Osteoblast (primary cell): ENCODE measurements at places on chromosomes 5 and 9. TPM values are rescaled to one million over a fixed set of nuclear protein-coding genes. Genes with fewer than 3 reads are reported as not detected.

IRX1 gene
- 1.4 and 3.2 TPM in 2 replicates for total RNA-seq

SLC34A1 gene
- not detected in 2 replicates for total RNA-seq

LIFR gene
- total RNA-seq, result 33.6 and 39.8 TPM in 2 replicates

RANBP17 gene
- 4.0 and 5.0 TPM in 2 replicates for total RNA-seq

PCDHGC4 gene
- 2.9 and 3.8 TPM in 2 replicates for total RNA-seq

FOCAD gene
- total RNA-seq, result 45.6 and 53.0 TPM in 2 replicates

IFNA2 gene
- total RNA-seq, result not detected in 2 replicates

NPR2 gene
- total RNA-seq, result 16.6 and 20.3 TPM in 2 replicates

ZBTB5 gene
- 10.9 and 11.6 TPM in 2 replicates for total RNA-seq

ATG12 gene
- total RNA-seq, result 80.0 and 93.4 TPM in 2 replicates

GPR150 gene
- total RNA-seq, result 0.29 and 0.36 TPM in 2 replicates

RORB gene
- 0.36 and 1.5 TPM in 2 replicates for total RNA-seq

FYB1 gene
- under 0.01 TPM in 1 of 2 replicates, not detected in the other for total RNA-seq

MLANA gene
- total RNA-seq, result under 0.01 TPM in 1 of 2 replicates, not detected in the other

OMD gene
- 0.36 and 1.5 TPM in 2 replicates for total RNA-seq

IFNA10 gene
- total RNA-seq, result not detected in 2 replicates

MAT2B gene
- 46.7 and 52.2 TPM in 2 replicates for total RNA-seq

PTCD2 gene
- 8.3 and 9.4 TPM in 2 replicates for total RNA-seq

HK3 gene
- total RNA-seq, result under 0.01 and 1.8 TPM in 2 replicates

CD14 gene
- total RNA-seq, result 1.8 and 4.0 TPM in 2 replicates

PCDHB5 gene
- 1.5 and 2.9 TPM in 2 replicates for total RNA-seq

SLC22A4 gene
- total RNA-seq, result 2.9 and 3.8 TPM in 2 replicates

TSSK1B gene
- 0.72 and 0.88 TPM in 2 replicates for total RNA-seq

ANKRA2 gene
- 25.3 and 36.2 TPM in 2 replicates for total RNA-seq

SLC25A2 gene
- total RNA-seq, result 0.36 and 0.59 TPM in 2 replicates

SV2C gene
- total RNA-seq, result not detected in 2 replicates

RAB3C gene
- not detected in 2 replicates for total RNA-seq

CDH6 gene
- 9.4 and 16.3 TPM in 2 replicates for total RNA-seq

PAX5 gene
- total RNA-seq, result under 0.01 TPM in 1 of 2 replicates, not detected in the other

KIF24 gene
- total RNA-seq, result 1.8 TPM in 2 replicates

ARSI gene
- total RNA-seq, result 4.7 and 6.5 TPM in 2 replicates

INPP5E gene
- total RNA-seq, result 7.4 and 8.3 TPM in 2 replicates

PDCD1LG2 gene
- total RNA-seq, result 4.7 and 5.3 TPM in 2 replicates

ADRB2 gene
- total RNA-seq, result under 0.01 and 0.29 TPM in 2 replicates

TNC gene
- total RNA-seq, result 611 and 664 TPM in 2 replicates

KCTD16 gene
- 1.5 and 3.6 TPM in 2 replicates for total RNA-seq

FBP2 gene
- not detected in 2 replicates for total RNA-seq

RASEF gene
- total RNA-seq, result 1.4 and 2.1 TPM in 2 replicates

DMRTA1 gene
- 4.3 and 5.3 TPM in 2 replicates for total RNA-seq

GTF3C5 gene
- 31.8 and 41.3 TPM in 2 replicates for total RNA-seq

GLDC gene
- 0.72 and 2.4 TPM in 2 replicates for total RNA-seq

TOR4A gene
- 0.29 and 2.5 TPM in 2 replicates for total RNA-seq

TXNDC8 gene
- not detected in 2 replicates for total RNA-seq

MAST4 gene
- 12.1 and 12.7 TPM in 2 replicates for total RNA-seq

RETREG1 gene
- total RNA-seq, result 8.3 TPM in 2 replicates

SPATA31A3 gene
- total RNA-seq, result not detected in 2 replicates

GRXCR2 gene
- not detected in 2 replicates for total RNA-seq

MZB1 gene
- total RNA-seq, result 0.29 TPM in 1 of 2 replicates, not detected in the other

CNTLN gene
- 17.7 and 18.6 TPM in 2 replicates for total RNA-seq

CCNO gene
- 1.4 and 2.1 TPM in 2 replicates for total RNA-seq

BAG1 gene
- 29.3 and 35.9 TPM in 2 replicates for total RNA-seq

OTULINL gene
- total RNA-seq, result under 0.01 and 0.36 TPM in 2 replicates

CHSY3 gene
- 12.3 and 12.4 TPM in 2 replicates for total RNA-seq

PCDHGA1 gene
- 1.1 and 1.5 TPM in 2 replicates for total RNA-seq

ITGA1 gene
- 28.6 and 31.8 TPM in 2 replicates for total RNA-seq

FOXD4L3 gene
- under 0.01 TPM in 1 of 2 replicates, not detected in the other for total RNA-seq

SLC6A7 gene
- under 0.01 TPM in 1 of 2 replicates, not detected in the other for total RNA-seq
